ENCODE measurements at places on chromosomes 4 and X. TPM values are rescaled to one million over a fixed set of nuclear protein-coding genes. Genes with fewer than 3 reads are reported as not detected.

ZNF280C gene
- total RNA-seq: 1.9 TPM

CXCL8 gene
- total RNA-seq: 1.9 TPM

GPR119 gene
- not detected for total RNA-seq

RBPJ gene
- 119 TPM for total RNA-seq

GYPA gene
- total RNA-seq: not detected

USP17L13 gene
- not detected for total RNA-seq
